ENCODE measurements at places on chromosomes 2 and 18. TPM values are rescaled to one million over a fixed set of nuclear protein-coding genes. Genes with fewer than 3 reads are reported as not detected.

SIX3 gene
- polyA plus RNA-seq, result not detected

DNA sequence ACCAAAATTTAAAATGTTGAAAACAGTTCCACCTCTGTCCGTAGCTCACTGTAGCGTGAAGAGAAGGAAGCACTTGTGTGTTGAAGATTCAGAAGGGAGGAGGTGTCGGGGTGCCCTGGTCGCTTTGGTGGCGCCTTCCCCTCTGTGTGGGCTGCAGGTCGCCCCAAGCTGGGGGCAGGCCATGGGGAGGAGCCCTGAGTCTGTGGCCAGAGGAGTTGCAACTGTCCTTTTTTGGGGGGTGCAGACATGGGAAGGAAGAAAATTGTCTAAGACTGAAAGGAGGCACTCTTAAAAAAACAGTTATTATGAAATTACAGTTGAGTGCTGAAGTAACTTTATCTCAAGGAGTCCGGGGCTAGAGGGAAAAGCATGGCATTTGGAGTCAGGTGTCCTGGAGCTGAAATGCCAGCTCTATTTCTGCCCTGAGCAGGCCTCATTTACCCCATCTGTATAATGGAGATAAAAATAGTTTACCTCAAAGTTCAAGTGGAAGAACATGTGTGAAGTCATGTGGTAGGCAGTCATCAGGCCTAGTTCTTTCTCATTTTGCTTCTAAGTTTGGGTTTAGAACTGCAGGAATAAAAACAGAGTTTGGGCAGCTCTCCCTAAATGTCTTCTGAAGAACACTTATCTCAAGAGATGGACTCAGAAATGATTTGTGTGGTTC is 82.1 kb downstream of the RNF144A start:
- no peak for DNase-seq

RAD51AP2 gene
- 0.14 TPM for polyA plus RNA-seq

VWC2L gene
- polyA plus RNA-seq, result not detected

- DNase-seq, result no peak
Observed at GRCh38 chr2:127857265-127857808, 618 bp downstream of the POLR2D start.

DNA sequence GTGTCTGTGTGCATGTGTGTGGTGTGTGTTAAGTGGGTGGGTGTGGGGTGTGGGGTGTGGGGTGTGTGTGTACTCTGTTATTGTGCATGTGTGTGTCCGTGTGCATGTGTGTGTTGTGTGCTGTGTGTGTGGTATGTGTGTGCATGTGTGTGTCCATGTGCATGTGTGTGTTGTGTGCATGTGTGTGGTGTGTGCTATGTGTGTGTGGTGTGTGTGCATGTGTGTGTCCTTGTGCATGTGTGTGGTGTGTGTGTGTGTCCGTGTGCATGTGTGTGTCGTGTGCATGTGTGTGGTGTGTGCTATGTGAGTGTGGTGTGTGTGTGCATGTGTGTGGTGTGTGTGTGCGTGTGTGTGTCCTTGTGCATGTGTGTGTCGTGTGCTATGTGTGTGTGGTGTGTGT is 6.9 kb upstream of the OTOS start:
- DNase-seq, result peak; percentile 12

DNA sequence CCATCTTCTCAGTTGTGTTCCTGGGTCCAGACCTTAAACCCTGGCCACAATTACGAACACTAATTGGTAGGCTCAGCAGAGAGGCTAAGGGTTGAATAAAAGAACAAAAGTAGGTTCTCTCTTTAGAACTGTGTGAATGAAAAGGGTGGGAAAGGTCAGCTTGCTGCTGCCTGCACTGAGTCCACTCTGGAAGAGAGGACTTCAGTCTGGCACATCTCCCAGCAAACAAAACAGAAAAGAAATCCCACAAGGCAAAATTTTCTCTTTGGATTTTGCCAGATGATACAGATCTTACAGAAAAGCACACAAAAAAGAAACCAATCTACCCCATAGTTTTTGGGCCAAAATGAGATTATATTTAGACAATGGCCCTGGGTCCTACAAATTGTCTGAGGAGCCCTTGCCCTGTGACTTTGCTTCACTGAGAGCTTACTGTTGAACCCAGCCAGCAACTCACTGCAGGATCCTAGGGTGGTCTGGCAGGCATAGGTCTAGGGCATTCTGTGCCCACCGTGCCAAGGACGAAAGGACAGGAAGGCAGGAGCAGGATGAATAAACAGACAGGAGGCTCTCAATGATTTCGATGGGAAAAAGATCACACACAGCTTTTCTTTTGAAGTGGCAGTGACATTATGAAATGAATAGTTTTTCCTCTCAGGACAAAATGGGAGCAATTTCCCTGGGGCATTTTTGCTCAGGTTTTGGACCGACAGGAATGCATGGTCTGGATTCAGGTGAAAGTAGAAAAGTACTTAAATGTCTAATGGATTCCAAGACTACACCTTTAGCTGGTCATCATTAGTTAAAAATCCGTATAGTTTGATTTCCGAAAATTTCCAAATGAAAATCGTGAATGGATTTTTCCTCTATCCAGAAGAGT is 68.4 kb upstream of the STAM2 start:
- no peak for DNase-seq

DNA sequence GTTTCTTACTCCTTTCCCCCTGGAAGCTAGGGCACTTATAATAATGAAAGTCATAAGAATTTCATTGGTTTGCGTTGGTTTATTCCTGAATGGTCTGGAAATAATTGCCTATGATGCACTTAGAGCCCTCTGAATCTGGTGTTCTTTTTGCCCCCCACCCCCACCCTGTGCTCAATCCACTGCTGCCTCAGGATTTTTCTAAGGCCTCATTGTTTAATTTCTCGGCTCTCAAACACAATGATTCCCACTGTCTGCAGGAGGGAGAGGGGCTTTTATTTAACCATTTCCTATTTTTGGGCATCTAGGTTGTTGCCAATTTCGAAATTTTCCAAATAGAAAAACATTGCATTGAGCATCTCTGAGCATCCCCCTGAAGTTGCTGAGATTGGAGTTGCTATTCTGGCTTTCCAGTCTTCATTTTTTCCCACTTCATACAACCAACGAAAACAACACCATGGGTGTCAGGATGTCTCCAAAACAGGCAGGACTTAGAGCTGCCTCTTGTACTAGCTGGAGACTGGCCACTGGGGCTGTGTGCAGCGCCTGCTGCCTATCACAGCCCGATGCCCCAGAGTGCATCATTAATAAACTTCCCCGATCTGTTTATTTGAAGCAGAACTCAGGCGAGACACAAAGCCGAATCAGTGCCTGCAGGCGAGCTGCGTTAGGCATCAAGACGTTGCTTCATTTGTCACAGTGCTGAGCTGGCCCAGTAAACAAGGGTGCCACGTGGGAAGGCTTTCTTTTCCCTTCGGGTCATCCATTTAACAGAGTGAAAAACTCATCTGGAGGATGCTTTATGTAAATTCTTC is 1.8 kb upstream of the PCARE start:
- DNase-seq, result no peak

ACTG2 gene
- polyA plus RNA-seq, result 33.6 TPM

- DNase-seq, result no peak
Observed at GRCh38 chr2:201361078-201361733, 4.1 kb upstream of the FLACC1 start.

MORN2 gene
- polyA plus RNA-seq, result 50.5 TPM

SALL3 gene
- 0.14 TPM for polyA plus RNA-seq

DNA sequence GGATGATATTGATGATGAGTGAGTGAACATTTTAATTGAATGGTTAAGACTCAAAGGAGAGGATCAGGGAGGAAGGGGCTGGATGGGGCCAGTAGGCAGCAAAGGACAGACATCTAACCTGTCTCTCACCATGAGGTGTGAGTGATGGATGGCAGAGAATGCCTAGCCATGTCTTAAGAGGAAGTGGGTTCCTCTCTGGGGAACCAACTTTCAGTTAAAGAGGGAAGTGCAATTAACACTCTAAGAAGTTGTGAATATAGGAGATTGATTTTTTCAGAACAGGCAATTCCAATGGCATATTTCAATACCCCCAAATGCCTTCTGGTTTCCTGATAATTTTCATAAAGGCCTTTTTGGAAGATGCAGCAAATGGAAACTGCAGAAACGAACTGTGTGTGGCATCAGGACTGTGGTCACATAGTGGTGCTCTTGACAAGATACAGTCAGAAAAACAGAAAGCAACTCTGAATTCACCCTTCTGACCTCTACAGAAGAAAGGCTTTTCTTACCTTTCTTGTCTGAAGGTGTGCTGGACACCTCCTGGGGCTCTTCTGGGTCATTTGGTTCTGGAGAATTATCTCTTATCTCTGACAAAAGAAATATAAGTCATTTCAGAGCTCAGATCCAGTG is 10.2 kb downstream of the SP110 start:
- no peak for DNase-seq

Data from right cardiac atrium (tissue), 5 donors.